Pancreas (tissue), 10 donors: ENCODE measurements at places on chromosomes 2 and 18. TPM values are rescaled to one million over a fixed set of nuclear protein-coding genes. Genes with fewer than 3 reads are reported as not detected.

DNA sequence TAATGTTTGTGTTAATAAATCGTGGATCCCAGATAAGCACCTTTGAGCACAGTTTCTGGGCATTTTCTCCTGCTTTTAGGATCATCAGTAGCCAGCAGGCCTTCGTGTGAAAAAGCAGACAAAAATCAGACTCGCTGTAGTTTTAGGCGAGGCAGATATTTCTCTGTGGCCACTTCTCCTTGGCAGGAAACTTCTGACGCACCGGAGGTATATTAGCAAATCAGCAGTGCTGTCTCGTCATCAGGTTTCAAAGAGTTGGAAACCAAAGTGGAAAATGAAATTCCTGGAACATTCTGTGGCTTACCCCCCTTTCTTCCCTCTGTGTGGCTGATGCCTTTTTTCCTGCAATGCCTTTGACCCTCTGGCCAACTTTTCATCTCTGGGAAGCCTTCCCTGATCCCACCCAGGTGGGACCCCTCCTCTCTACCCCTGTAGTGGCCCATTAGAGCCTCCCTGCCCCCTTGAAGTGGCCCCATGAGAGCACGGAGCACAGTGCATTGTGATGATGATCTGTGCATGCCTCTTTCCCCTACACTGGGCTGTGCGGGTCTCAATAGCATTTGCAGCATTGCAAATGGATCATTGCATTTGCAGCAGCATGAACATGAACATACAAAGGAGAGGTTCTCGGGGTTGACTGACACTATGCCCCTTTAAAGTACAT is 93.3 kb downstream of the RNF144A start:
- no peak for DNase-seq

DNA sequence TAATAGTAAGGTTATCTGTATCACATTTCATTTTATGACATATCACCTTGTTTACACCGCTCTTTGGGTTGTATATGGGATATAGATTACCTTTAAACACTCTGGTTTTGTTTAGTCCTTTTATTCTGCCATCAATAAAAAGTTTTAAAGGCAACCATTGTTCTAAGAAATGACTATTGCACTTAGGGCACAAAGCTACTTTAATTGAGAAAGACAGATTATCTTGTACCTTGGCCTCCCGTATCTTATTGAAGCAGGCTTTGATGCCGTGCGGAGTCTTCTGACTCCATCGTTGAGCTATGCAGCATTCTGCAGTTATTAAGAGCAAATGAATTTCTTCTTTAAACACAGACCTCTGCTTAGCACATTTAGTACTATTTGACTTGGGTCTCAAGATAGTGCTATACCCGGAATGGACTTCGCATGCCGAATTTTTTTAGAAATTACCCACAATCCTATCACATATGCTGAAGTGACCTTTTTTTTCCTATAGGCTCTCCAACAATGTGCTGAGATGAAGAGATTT is 16.7 kb downstream of the PKDCC start:
- no peak for DNase-seq

Gene KIAA2012
- not detected for total RNA-seq

GRCh38 chr2:127034883-127035611 is 71.9 kb downstream of the BIN1 start:
- no peak for DNase-seq

DNA sequence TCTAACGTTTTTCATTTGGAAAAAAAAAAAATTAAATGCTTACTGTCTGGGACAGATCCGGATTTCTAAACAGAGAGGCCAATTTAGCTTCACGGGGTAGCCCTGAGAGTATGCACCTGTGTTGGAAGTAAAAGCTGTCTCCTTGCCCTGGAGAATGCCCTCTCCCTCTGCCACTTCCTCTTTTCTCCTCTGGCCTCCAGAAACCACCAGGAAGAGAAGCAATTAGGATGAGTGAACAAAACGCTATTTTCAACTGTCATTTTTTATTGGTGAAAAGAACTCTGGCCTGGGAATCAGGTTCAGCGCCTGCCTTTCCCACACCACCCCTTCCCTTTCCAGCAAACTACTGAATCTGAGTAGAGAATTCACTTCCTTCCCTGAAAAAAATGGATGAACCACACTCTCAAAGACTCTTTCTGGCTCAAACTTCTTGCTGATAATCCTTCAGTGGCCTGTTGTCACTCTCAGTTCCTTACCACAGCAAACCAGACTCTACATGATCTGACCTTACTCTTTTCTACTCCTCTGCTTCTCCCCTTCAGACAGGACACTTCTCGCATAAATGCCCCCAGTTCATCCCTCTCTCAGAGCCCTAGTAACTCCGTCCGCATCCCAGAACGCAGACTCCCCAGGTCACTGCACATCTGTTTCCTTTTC is 29.8 kb downstream of the KLF7 start:
- DNase-seq: no peak

GRCh38 chr2:181910028-181910831 is 18.7 kb downstream of the ITPRID2 start:
- no peak for DNase-seq

GRCh38 chr18:57621246-57621604 is 411 bp downstream of the NARS1 start:
- DNase-seq: no peak

Gene MAP2
- total RNA-seq: 10.7 TPM

DNA sequence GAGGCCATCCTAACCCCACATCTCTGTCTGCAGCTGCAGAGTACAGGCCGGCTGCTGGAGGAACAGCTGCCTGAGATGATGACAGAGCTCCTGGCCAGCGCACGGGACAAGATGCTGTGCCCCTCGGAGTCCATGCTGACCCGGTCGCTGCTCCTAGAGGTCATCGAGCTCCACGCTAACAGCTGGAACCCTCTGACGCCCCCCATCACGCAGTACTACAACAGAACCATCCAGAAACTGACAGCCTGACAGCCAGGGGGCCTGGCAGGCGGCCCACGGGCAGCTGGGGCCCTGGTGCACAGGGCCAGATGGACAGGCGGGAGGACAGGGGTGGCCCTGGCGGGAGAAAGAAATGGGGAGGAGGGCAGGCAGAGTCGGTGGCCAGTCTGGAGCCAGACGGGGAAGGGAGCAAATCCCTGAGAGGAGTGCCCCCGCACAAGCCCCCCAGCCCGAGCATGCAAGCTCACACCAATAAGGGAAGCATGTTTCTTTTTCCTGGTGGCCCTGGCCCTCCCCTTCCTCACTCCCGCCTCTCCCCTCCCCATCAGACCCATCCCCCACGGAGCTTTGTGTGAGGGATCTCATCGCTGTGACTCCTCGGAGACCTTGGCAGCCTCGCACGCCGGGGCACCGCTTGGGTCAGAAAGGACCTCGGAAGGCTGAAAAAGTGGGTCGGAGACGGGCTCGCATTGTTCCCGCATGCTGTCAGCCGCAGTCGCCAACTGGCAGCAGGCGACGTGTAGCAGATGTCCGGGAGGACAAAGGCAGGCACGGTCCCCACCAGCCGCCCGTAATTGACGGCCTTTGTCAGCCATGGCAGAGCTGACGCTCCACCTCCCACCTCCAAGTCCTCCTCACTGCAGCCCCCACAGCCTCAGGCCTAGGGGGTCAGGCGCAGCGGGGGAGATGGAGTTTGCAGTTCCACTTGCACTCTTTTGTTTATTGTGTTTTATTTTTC is 91.2 kb downstream of the SMAD7 start:
- no peak for DNase-seq

- no peak for DNase-seq
Observed at GRCh38 chr2:22998359-22998758, 386.6 kb upstream of the KLHL29 start.

GRCh38 chr2:183001948-183002347 is 36.3 kb downstream of the NCKAP1 start:
- DNase-seq: no peak

- no peak for DNase-seq
Observed at GRCh38 chr18:32037616-32038015, 19.0 kb downstream of the RNF125 start.
